Left ventricle myocardium inferior (tissue), 1 donor: ENCODE measurements at places on chromosomes 2 and 18.

GRCh38 chr2:191860760-191861466 is 14.0 kb upstream of the CAVIN2 start:
- no peak for DNase-seq

GRCh38 chr2:159126432-159127022 is 158.1 kb downstream of the TANC1 start:
- no peak for DNase-seq

- DNase-seq, result no peak
Observed at GRCh38 chr2:62147610-62148301, 48.2 kb upstream of the B3GNT2 start.

- no peak for DNase-seq
Observed at GRCh38 chr2:16429431-16430145, 236.0 kb downstream of the CYRIA start.

DNA sequence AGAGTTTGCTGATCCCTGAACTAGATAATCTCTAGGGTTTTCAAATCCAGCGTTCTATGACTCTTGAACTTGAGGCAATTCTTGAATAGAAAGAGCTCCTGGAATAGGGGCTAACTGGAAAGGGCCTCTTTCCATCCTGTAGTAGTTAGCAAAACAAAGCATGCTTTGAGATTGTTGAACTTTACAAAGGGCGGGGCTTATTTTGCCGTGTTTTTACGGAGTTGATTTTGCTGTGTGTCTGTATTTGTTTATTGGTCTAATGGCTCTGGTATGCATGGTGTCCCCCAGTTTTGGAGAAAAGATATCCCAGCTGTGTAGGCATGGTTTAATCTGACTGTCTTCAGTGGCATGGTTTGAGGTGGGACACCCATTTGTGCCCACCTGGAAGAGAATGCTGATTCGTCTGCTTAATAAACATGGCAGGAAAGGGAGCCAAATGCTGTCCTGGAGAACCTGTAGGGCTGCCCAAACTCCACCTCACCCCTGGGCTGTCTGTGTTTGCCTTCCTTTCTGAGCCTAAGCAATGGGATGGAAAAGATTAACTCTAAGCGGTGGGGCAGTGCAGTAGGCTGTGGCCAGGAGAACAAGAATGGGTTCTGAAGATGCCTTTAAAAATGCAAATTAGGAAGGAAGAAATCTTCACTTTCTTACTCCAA is 74.1 kb upstream of the FOSL2 start:
- DNase-seq, result no peak

DNA sequence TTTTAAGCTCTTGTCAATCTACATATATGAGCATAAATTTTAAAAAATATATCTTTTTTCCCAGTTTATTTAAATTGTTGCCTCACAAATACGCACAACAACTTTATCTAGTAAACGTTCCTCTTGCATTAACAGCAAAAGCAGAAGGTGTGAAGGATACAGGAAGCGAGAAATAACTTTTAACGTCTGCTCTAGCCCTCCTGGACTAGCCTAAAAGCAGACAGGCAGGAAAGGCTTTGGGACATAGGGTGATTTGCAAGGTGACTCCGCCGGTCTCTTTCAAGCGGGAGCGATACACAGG is 434 bp upstream of the DUSP19 start:
- DNase-seq, result no peak

DNA sequence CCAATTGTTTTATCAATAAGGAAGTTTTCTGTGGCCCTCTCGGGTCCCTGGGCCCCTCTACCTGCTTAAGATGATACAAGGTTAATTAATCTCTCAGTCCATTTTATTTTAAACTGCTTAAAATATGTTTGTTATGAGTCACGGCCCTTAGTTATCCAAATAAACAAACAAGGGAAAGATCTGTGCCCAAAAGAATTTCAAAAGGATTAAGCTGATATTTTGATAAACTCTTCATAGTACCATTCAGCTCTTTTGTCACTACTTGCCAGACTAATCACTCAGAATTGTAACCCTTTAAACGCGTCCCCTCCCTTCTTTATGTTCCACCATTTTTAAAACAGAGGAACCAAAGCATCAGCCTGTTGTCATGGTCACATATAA is 144.7 kb upstream of the STK17B start:
- no peak for DNase-seq

DNA sequence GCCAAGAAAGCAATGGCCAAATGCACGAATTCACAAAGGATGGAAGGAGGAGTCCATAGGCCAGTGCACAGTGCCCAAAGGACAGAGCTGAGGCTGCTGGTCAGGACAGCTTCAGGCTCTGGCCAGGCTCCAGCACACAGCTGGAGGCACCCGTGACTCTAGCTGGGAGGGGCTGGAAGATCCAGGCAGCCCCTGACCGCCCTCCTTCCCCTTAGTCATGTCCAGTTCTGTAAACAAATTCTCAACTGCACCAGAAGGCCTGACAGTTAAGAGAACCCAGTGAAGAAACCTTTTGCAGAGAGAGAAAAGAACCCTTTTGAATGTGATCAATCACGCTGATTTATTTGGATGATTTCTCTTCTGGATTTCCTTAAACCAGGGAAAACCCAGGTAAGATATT is 7.7 kb upstream of the YWHAQ start:
- DNase-seq, result peak; percentile 84

DNA sequence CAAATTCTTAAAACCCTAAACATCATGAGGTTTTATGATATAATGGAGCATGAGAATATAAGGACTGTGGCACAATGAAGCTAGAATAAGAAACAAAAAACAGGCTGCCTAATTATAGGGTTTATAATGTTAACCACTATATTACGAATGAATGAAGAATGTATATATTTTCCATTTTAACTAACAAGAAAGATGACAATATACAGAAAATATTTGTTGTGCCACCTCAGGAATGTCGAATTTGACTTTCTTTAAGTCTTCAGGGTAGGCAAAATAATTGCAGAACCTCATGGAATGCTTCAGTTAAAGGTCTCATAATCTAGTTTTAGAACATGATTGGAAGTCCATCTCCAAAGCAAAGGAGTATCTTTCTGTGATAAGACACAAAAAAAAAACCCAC is 282.9 kb upstream of the SLC8A1 start:
- DNase-seq, result no peak

DNA sequence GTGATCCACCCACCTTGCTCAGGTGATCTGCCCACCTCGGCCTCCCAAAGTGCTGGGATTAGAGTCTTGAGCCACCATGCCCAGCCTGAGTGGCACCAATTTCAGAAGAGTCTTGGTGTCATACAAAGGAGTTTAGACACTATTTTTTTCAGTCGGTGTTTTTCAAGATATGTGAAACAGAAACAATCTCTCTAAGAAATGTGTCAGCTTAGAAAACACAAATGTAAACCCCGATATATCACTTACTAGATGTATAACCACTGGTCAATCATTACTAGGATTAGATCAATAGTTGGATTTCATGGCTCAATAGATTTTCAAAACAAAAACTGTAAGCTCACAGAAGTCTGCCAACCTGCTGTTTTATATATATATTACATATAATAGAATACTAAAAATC is 67.2 kb upstream of the FRZB start:
- no peak for DNase-seq

- DNase-seq, result no peak
Observed at GRCh38 chr2:159661286-159661685, 44.9 kb upstream of the BAZ2B start.

DNA sequence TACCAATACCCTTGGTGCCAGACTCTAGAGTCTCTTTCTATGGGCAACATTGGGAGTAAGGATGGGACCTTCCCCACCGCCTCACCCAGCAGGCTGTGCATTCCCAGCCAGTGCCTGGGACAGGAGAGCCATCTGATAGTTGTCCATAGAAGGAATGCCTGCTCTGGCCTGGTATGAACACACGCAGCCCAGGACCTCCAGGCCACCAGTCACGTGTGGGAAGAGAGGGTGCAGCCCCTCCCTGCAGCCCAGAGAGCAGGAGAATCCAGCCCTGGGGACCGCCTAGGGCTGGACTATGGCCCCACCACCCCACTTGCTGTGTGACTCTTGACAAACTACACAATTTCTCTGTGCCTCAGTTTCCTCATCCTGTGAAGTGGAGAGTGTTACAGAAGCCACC is 52.5 kb upstream of the ID2 start:
- no peak for DNase-seq

- no peak for DNase-seq
Observed at GRCh38 chr2:162457490-162457889, 113.6 kb downstream of the GCA start.

DNA sequence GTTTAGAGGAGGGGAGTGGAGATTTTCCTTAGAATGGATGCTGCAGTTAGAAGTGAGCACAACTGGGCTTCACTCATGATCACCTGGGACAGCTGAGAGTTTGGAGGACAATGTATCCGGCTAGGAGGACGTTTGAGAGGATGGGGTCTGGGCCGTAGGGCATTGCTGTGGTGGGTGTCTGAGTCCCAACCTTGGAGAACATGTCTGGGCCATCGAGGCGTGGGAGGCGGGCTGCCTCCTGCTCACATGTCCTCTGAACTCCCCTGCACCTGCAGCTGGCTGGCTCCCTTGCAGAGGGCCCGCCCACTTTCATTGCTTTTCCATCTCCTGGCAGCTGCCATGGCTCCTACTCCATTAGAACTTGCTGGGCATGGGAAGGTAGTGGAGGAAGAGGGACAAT is 203.0 kb upstream of the PXDN start:
- no peak for DNase-seq

DNA sequence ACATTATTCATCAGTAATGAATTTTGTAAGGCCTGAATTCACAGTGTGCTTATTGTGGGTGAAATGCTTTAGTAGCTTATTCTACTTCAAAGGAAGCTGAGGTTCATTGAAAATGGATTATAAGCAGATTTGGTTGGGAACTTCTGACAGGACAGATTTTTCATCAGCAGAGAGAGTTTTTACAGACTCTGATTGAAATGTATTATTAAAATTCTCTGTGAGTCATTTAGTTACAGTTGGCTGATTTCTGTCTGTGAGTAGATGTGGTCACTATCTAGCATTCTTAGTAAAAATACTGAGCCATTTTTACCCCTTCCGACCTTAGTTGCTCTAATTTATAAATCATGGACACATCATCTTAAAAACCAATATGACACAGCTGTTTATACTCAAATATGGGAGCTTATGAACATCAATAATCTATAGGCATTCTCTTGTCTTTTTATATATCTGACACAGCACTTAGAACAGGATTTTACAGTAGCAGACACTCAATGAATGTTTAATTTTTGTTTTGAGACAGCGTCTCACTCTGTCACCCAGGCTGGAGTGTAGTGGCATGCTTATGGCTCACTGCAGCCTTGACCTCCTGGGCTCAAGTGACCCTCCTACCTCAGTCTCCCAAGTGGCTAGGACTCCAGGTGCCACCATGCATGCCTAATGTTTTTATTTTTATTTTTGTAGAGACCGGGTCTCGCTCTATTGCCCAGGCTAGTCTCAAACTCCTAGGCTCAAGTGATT is 239.6 kb downstream of the BABAM2 start:
- no peak for DNase-seq

GRCh38 chr2:205543937-205544702 is 138.2 kb upstream of the NRP2 start:
- DNase-seq, result no peak

DNA sequence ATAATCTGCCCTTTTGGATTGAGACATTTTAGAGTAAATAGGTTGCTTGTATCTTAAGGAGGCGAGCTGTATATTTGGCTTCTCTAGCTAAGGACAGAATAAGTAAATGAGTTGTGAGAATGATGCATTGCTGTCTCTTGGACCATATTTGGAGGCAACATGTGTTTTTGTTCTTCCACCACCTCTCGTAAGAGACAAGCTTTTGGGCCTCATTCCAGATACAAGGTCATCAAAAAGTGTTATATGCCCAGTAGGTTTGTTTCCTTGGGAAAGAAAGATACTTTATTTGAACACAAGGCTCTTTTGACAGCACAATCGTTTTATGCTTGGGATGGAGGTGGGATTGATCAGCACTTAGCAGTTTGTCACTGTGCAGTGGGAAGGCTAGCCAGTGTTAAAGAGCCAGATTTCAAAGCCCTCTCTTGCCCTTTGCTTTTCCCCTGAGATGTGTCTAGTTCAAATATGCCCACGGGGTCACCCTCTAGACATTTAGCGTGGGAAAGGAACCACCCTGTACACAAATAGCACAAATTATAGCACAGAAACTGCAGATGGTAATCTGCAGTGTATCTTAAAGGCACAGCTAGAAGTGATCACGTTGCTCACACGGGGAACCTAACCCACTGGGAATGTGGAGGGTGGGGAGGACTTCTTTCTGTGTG is 131.3 kb downstream of the MAP4K4 start:
- no peak for DNase-seq

DNA sequence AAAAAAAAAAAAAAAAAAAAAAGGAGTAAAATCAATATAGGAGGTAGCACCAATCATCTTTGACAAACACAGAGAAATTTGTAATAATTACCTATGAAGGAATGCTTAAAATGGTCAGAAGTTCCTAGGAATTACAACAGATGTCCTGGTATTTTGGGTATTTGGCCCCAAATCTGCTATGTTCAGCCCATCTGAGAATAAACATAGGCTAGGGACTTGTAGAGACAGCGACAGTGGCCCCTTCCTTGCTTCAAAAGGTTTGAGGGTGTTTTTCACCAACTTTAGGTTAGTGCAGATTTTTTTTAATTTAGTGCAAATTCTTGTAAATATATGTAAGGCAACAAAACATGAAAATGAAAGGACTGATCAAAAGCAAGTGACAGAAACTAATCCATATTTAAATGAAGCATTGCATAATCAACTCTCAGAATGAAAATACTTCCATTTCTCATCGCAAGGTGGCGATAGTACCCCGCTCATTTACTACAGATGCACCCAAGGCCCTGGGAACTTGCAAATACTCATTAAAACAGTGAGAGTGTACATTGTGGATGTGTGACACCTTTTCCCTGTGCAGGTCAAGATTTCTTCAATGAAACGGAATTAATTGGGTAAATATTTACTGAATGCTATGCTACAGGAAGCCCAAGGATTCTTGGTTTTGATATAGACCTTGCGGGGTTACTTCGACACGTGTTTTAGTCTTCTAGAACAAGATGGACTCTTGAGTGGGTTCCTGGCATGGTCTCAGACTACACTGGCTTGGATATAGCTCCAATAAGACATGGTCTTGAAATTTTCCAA is 44.6 kb downstream of the FAM124B start:
- DNase-seq, result no peak

DNA sequence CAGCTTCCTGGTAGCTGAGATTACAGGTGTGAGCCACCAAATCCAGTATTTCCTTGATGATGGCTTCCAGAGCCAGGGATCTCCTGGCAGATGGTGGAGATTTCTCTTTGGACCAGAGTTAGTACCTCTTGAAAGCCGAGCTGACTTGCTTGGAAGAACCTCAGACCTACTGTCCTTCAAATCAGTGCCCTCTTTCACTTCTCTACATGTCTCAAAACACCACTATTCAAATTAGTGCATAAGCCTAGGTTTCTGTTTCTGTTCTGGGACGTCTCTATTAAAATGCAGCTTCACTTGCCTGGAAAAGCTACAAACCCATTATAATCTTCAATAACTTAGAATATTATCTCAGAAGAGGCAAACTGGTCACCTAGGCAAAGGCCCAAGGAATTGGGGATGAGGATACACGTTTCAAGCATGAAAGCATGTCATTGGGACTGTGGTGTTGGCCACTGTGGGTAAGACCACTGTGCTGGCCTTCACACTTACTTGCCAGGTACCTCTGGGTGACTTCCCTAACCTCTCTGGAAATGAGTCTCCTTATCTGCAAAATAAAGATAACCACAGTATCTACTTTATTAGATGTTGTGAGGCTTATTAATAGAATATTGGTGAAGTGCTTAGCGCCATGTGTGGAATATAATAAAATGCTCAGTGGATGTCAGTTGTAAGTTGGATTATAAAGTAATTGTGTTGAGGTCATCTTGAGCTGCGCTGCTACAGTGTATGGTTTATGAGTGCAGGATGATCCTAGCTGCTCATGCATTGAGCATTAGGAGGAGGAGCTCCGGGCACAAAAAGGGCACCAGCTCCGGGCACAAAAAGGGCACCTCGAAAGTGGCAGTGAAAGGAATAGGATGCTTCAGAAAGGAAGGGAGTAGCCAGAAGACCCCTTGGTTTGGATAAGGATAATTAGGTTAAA is 84.5 kb downstream of the DOCK10 start:
- DNase-seq, result no peak
